Stimulated activated CD8-positive, alpha-beta memory T cell treated with anti-CD3 and anti-CD28 coated beads, Interleukin-4, amount 100 ng/mL, for 1 hour (primary cell): ENCODE measurements at places on chromosomes 13 and 19.

DNA sequence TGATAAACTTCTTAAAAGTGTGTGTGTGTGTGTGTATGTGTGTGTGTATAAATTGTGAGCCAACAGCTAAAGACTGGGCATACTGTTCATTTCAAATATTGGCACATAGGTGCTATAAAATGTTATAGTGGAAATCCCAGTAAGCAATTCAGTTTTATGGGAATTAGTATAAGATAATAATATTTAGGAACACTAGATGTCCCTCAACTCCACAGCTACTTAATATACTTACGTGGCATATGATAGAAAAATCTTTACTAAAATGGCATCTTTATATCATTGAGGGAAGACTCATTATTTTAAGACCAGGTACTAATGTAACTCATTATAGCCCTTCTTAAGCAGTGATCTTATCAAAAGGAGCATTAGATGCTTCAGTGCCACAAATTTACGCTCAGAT, 266.2 kb downstream of the MAB21L1 start:
- DNase-seq: no peak

GRCh38 chr13:112077729-112078128, 10.8 kb downstream of the SOX1 start:
- no peak for DNase-seq

GRCh38 chr13:61391426-61391825, 24.2 kb downstream of the PCDH20 start:
- DNase-seq: no peak

DNA sequence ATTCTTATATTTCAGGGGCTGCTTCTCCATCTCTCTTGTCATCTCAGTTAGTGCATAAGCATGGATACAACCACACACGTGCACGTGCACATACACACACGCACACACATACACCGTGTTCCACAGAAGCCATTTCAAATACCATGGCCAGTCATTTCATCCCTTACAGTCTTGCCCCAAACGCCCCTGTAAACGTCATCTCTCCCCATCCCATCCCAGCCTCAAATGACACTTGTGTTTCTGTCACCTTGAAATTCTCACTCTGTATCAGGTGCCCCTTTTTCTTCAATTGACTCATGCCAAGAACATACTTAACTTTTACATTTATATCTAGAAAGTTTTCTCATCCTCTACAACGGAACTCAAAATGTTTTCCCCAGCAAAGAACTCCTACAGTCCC, 220.5 kb downstream of the IRS2 start:
- no peak for DNase-seq

DNA sequence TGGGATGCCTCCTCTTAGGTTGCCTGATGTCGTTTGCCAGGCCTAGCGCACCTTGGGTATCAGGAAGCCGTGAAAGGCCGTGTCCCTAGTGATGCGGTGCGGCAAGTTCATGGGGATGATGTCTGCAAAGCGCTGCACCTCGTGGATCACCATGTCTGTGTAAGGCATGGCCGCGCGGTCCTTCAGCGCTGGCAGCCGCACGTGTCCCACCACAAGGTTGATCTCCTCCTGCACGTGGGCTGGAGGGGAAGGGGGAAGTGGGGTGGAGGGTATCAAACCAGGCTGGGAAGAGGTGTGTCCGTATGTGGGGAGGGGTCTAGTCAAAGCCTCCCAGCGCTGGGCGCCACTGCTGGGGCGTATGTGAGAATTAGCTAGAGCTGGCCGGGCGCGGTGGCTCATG, 23.2 kb downstream of the EGLN2 start:
- DNase-seq: no peak

DNA sequence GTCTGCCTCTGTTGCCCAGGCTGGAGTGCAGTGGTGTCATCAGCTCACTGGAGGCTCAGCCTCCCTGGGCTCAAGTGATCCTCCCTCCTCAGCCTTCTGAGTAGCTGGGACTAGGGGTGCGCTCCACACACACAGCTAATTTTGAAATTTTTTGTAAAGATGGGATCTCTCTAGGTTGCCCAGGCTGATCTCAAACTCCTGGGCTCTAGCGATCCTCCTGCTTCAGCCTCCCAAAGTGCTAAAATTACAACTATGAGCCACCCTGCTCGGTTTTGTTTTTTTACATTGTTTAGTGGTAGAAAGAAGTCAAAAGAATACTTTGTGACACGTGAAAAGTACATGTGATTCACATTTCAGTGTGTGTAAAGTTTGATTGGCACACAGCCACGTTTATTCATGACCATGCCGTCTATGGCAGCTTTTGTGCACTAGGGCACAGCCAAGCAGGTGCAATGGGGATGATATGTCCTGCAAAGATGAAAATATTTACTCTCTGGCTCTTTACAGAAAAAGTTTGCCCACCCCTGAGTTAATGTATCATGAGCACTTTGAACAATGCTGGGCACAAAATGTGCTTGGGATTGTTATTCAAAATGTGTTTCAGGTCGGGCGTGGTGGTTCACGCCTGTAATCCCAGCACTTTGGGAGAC, 16.2 kb upstream of the NFIC start:
- no peak for DNase-seq

DNA sequence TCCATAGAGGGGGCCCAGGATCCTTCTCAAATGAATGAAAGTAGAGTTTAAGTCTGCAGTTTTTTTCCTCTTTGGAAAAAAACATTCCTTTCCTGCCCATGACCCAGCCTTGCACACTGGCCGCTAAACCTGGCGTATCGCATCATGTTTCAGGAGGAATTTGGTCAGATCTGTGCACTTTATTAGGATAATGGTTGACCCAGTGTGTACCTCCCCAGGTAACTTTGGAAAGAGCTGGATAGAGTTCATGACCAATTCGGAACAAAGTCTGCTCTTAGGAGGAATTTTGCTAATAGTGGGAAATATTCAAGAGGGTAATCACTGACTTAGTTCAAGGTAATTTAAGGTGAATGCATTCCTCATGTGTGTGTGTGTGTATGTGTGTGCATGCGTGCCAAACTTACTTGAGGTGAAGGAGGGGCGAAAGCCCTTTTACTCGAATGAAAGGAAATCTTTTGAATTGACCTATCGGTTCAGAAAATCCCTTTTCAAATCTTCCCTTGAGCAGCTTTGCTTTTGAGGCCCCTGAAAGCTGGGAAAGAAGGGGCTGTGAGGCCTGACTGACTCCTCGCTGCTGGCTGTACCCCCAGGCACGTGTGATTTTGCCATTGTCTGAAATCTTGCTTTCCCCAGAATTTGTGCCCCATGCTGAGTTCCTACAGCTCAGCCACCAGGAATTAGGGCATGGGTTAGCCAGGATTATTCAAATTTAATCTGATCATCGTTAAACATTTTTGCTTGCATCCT, 46.3 kb downstream of the SIPA1L3 start:
- no peak for DNase-seq

DNA sequence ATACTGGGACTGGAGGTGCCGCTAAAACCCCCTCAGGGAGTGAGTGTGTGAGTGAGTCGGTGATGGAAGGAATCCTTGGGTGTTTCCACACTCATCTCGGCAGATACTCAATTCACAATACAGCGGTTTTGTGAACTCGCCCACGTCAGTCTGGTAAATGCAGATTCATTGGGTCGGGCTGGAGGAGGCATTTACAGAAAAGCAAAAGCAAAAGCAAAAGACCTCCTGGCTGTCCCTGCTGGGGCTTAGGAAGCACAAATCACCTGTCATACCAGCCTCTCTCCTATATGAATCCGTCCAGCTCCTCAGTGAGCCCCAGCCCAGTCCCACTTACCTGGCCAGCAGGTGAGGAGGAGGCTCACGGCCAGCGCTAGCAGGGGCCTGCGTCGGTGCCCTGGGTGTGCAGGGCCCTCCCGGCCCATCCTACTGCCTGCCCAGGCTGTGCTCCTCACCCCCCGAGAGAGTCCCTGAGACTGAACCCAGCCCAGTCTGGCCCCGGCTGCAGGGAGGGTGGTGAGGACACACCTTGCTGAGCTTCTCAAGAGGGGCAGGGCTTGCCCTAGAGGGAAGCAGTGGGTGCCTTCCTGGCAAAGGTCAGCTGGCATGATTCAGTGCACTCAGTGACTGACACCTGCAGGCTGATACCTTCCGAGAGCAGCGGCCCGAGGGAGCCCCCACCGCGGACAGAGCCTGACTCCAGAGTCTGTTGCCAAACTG, at the start of gene MUC16:
Gene MUC16 (minus strand): TSS at position 475 of the 717 bp plus-strand sequence.
- DNase-seq: no peak

GRCh38 chr13:67152085-67152484, 78.1 kb downstream of the PCDH9 start:
- no peak for DNase-seq

GRCh38 chr13:70747262-70747661, 639.0 kb upstream of the KLHL1 start:
- DNase-seq: no peak

- no peak for DNase-seq
Measured at GRCh38 chr13:75345193-75345592, 136.8 kb downstream of the TBC1D4 start.

DNA sequence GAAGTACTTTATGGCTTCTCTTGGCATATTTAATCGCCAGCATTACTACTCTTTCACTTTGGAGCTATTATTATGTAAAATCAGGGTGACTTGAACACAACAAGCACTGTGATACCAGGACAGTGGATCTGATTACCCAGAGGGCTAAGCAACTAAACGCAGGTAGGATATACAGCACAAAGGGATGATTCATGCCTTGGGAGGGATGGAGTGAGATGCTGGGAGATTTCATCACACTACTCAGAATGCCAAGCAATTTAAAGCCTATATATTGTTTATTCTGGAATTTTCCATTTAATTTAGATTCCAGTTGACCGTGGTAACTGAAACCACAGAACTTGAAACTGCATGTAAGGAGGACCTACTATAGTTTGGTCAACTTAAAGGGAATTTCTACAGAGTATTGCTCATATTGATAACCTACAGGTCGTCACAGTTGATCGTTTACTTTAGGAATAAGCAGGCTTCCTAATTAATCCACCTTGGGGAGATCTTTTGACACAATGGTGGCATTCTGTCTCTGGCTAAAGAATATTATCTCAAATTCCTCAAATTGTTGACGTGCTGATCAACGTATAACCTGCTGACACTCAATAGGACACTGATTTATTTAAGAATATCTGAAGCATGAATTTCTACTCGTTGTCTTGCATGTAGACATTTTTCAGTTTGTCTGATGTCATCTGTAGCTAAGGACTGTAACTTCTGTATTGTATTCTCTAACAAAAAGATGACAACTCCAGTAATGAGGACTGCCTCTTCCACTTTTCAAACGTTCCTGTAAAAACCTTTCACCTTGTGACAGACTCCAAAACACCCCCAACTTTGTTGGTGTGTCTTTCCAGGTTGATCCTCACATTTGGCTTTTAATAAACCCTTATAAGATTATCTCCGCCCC, 254.2 kb downstream of the GPC5 start:
- no peak for DNase-seq

- DNase-seq: no peak
Measured at GRCh38 chr13:46621133-46621532, 68.2 kb downstream of the LRCH1 start.

GRCh38 chr19:46721269-46722003, 4.5 kb upstream of the PRKD2 start:
- DNase-seq: no peak

- no peak for DNase-seq
Measured at GRCh38 chr19:13718733-13719132, 45.6 kb upstream of the MRI1 start.

- no peak for DNase-seq
Measured at GRCh38 chr19:39170386-39171231, 26.2 kb upstream of the NCCRP1 start.

DNA sequence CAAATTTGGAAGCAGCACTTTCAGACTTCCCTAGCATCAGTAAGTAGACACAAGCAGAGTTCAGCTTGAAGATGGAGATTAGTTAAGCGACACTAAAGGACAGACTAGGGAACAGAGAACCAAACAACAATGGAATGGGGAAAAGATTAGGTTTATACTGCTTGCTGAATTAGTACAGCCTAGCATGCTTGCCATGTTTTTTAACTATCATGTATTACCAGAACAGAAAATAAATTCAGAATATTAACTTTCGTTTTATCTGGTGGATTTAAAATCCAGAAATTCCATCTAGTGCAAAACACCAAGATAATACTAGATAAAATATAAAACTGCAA, 451.5 kb upstream of the SLC10A2 start:
- DNase-seq: no peak

DNA sequence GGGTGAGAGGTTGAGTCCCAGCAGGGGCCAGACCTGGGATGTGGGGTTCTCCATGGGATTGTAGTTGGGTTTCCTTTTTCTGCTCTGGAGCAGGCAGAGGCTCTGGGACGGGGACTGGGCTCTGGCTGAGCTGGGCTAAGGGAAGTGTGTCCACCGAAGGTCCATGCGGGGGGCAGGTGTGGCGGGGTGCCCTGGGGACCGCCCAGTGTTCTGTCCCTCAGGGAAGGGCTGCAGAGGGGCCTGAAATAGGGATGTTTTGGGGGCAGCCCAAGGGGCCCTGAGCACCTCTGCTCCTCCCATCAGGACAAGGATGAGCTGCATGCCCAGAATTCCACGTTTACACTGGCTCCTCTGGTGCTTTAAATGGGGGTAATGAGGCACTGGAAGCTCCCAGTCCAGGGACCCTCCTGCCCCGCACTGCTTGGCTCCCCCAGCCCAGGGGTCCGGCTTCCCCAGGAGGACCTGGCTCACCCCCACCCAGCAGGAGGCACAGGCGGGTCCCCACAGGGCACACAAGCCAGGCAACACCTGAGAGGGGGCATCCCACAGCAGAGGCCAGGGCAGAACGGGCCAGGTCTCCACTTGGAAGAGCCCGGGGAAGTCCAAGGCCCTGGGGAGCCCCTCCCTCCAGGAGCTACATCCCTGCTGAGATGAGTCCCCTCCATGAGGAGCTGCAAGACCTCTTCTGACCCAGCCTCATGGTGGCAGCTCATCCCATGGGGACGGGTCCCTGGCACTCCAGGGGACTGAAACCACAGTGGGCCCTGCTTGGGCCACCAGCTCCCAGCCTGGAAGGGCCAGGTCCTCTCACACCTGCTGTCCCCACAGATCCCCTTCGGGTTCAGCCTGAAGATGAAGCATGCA, 14.7 kb upstream of the ZNF14 start:
- DNase-seq: no peak

GRCh38 chr13:97719736-97720135, 233.7 kb upstream of the IPO5 start:
- DNase-seq: no peak

GRCh38 chr13:111629457-111629856, 309.0 kb downstream of the TEX29 start:
- DNase-seq: no peak

DNA sequence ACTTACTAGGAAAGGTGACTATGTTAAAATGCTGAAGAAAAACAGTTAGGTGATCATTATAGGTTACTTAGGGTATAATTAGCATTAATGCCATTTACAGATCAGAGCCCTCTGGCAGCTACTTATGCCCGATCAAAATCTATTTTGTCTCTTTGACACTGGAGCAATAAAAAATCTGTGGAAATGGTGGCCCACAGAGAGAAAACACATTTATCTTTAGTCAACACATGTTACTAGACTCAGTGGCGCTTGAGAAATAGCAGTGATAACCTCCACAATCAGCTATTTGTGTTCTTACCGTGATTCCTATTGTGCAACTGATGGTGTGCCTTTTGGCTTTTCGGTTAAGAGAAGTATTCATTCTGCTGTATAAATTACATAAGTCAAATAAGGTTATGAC, 1519.6 kb downstream of the PCDH9 start:
- DNase-seq: no peak
